ENCODE measurements at places on chromosomes 5 and 9.

DNA sequence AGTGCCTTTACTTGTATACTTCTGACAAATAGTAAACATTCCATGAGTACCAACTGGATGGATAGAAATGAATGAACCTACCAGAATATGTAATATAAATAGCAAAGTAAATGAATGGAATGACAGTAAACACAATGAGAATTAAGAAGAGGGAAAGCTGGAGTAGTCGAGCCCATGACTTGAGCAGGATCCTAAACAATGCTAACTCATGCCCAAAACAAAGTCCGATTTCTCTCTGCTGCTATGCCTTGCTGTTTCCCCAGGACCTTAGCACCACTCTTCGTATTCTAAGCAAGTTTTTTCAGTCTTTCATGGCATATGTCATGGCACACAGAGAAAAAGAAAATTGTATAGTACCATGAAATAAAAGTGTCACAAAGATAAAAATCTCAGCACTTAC, 1.8 kb downstream of the XPA start:
- no peak for DNase-seq

- DNase-seq: no peak
Measured at GRCh38 chr9:133087429-133088145, 25.8 kb downstream of the CEL start.

GRCh38 chr5:180353048-180353979, at the start of gene GFPT2:
GFPT2 (minus strand) TSS chr5:180353336; CDS start chr5:180353217, 119 bp downstream.
- DNase-seq: peak; percentile 47

- DNase-seq: no peak
Measured at GRCh38 chr9:83544002-83544698, 5.9 kb upstream of the FRMD3 start.

- DNase-seq: no peak
Measured at GRCh38 chr9:19146441-19147024, 19.2 kb upstream of the PLIN2 start.

- DNase-seq: no peak
Measured at GRCh38 chr5:111744455-111744854, 12.5 kb downstream of the NREP start.

DNA sequence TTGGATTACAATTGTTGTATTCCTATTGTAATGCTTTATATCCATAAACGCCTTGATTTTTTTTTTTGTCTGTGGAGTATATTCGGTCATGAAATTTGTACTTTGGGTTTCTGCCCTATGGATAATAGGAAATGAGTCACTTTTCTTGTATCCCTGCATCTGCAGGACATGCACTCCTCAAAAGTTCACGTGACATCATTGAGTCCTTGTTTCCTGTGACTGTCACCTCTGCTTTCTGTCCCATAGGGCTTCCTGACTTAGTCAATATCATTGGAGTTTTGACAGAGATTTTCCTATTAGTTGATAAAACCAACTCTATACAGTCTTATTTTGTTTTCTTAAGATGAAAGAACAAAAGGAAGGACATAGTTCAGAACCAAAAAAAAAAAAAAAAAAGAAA, 356.3 kb downstream of the MAT2B start:
- no peak for DNase-seq

GRCh38 chr5:172779691-172780341, 8.8 kb upstream of the DUSP1 start:
- DNase-seq: no peak

Data from stimulated activated CD4-positive, alpha-beta T cell treated with anti-CD3 and anti-CD28 coated beads, Interleukin-1b, Interleukin-23, amount 100 ng/mL, for 24 hours (primary cell).